ENCODE measurements at places on chromosomes 4 and X.

GRCh38 chr4:89413518-89413917 is 105.9 kb upstream of the GPRIN3 start:
- no peak for DNase-seq

- no peak for DNase-seq
Observed at GRCh38 chr4:105208561-105208960, 61.9 kb downstream of the TET2 start.

GRCh38 chr4:159722052-159722451 is 619.2 kb downstream of the RAPGEF2 start:
- no peak for DNase-seq

DNA sequence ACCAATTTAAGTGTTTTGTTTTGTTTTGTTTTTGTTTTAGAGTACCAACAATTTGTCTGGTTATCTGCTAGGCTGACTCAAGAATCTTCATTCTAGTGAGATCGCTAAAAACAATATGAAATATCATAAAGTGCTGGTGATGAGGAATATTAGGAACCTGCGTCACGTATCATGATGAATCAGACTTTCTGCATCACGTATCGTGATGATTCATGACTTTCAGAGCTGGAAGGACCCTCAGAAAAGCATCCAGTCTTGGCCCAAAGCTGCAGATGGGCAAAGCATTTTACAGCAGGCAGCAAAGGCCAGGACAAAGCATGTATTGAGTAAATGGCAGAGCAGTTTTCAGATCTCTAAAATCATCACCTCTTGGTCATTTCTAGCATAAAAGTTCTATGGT is 278.0 kb upstream of the BOD1L1 start:
- DNase-seq, result no peak

- DNase-seq, result no peak
Observed at GRCh38 chr4:184932343-184932742, 85.9 kb upstream of the HELT start.

DNA sequence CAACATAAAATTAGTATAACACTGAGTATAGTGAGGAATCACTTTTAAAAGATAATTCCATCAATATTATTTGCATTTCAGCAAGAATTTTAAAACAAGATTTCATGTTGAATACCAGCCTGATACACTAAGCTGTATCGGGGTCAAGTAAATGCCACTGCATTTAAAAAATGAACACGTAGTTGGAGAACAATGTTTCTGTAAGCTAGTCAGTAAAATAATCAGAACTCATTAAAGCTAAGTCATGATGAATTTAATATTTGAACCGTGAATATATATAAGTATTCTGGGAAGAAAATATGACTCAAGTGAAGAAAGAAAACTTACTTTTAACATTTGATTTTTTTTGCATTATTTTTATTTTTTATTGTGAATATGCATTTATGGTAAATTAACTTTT is 611.0 kb upstream of the PABPC4L start:
- no peak for DNase-seq

- DNase-seq, result no peak
Observed at GRCh38 chrX:118621081-118621759, 106.2 kb upstream of the IL13RA1 start.

DNA sequence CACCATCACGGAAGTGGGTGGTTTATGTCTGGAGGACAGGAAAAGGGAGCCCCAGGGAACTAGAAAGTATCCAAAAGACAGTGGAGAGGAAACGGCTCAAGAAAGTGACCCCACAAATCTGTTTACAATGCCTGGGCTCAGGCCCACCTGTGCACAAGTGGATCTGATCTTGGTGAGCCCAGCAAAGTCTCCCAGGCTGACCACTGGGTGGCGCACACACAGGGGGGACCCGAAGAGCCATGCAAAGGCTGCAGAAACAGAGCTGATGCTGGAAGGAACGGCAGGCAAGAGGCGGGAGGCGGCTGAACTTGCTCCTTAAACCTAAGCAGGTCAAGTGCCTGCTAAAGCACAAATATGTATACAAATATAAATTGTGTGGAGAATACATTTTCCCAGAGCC is 9.6 kb downstream of the HAUS7 start:
- peak; percentile 38 for DNase-seq

- no peak for DNase-seq
Observed at GRCh38 chr4:604131-604530, 21.2 kb upstream of the PDE6B start.

DNA sequence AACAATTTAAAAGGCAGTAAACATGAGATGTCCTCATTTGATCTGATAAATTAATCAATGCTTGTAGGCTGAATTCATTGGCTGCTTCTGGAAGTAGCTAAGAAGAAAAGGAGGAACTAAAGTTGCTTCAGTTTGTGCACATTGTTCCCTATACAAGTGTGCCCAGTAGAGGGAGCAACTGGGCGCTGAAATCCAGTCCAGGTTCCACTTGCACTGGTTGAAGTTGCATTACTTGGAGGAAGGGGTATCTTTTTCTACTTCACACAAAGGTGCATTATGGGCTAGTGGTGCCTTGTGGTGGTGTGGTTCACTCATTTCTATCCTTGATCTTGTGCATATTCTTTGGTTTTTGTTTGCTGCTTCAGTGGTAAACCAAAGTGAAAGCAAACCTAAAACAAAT is 67.9 kb upstream of the SOX3 start:
- DNase-seq, result no peak

- peak; percentile 36 for DNase-seq
Observed at GRCh38 chr4:2281575-2282343, 19.9 kb upstream of the MXD4 start.

DNA sequence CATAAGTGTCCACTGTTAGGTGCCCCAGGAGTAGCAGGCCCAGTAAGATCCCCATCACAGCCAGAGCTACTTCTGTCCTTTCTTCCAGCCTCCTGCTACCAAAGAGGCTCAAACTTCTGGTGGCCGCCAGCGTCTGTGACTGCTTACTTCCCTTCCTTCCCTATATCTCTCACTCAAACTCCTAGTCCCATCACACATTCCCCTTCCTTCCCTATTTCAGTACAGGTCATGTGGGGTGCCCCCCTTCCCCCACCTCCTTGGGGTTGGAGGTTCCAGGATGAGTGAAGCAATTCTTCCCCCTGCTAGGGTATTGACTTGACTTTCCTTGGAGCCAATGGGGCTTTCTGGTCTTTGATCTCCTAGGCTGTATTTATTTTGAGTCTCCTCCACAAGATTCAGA is at the start of gene VSIG4:
VSIG4 (minus strand) TSS at position 137 of the 400 bp plus-strand sequence; CDS start at position 55, 82 bp downstream.
- DNase-seq, result no peak

DNA sequence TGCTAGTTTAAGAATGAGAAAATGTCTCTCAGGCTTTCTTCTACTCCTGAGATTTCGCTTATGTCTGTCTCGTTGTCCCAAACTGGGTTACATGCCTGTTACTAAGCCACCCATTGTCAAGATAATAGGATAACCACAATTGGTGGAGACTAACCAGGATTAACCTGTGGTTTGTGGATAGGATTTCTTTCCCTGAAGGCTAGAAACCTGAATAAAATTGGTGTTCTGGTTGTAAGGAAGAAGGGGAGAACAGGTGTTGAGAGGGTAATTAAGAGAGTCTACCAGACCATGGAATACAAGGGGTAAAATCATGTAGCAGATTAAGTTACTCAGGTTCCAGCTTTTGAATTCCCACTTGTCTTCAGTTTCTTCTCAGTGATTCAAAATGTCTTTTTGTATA is 225.4 kb downstream of the CPE start:
- DNase-seq, result no peak

DNA sequence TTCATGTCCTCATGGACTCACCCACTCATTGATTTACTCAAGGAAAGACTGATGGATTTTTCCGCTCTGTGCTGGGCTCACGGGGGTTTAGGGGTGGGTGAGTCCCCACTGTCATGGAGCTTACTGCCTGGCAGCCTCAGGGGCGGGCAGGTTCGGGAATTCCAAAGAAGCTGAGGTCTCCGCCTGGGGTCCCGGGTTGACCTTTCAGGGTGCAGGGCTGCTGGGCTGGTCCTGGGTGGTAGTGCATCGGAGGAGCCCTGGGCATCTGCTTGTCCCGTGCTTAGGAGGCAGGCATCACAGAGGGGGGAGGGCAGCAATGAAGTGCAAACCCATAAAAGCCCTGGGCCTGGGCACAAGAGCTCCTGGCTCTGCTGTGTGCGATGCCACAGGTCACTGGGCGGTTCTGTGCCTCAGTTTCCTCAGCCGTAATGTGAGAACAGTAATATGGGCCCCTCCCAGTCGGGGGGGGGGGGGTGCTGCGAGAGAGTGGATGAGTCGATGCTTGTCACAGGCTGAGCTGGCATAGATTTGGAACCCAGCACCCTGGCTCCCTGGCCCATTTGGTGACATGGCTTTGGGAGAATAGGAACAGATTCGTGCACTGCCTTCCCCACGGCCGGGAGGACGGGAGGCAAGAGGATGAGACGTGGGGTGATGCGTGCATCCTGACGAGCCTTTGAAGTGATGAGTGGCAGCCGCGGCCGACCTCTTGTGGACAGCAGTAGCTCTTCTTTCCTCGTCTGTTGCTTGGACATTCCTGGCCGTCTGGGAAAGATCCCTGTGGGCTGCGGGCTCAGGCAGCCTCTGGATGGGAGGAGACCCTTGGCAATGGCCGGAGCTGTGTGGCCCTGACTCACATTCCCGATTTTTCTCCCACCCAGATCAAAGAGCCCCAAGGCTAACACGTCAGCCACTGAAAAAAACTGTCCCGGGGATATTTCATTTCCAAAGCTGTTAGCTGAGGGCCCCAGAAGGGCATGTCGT is 42.0 kb downstream of the PSAPL1 start:
- DNase-seq, result no peak

- no peak for DNase-seq
Observed at GRCh38 chr4:142079959-142080358, 443.6 kb downstream of the IL15 start.
